ENCODE measurements at places on chromosomes 6 and 20.

DNA sequence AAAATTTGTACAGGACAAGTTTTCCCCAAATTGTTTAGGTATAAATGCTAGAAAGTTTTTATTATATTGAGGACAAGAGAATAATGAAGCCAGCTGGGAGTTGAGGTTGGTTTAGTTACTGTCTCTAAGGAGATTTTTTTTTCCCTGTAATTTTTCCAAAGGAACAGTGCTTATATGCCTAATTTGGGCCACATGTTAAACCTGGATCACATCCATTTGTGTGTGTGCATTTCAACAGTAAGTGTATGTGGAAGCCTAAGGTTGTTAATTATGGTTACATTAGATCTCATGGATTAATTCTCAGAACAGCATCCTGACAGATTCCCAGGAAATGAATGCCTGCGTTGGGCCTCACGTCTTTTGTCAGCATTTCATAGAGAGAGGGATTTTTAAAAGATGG is 4.5 kb downstream of the IGF2R start:
- no peaks in the 10 kb centered on the region for H3K27me3 ChIP-seq
- DNase-seq, result no peak
- H3K4me1 ChIP-seq, result peaks cover 69% of the 10 kb centered on the region
- no peak overlapping the region for H3K4me3 ChIP-seq
- H3K27ac ChIP-seq, result peak overlapping the region; percentile 44
- no peaks in the 10 kb centered on the region for H3K36me3 ChIP-seq

- no peak overlapping the region for H3K4me3 ChIP-seq
- no peak for DNase-seq
- H3K4me1 ChIP-seq, result no peaks in the 10 kb centered on the region
- H3K27me3 ChIP-seq, result no peaks in the 10 kb centered on the region
- H3K36me3 ChIP-seq, result no peaks in the 10 kb centered on the region
- H3K27ac ChIP-seq, result no peak overlapping the region
These were observed 176.6 kb downstream of the MRPL14 start for GRCh38 chr6:43950731-43951062.

GRCh38 chr6:153947808-153948447 is 91.1 kb upstream of the OPRM1 start:
- H3K4me1 ChIP-seq, result no peaks in the 10 kb centered on the region
- no peak overlapping the region for H3K4me3 ChIP-seq
- no peaks in the 10 kb centered on the region for H3K27me3 ChIP-seq
- no peaks in the 10 kb centered on the region for H3K36me3 ChIP-seq

GRCh38 chr20:44170816-44171410 is 16.1 kb downstream of the JPH2 start:
- H3K27me3 ChIP-seq, result peaks cover 4% of the 10 kb centered on the region
- no peak overlapping the region for H3K4me3 ChIP-seq
- H3K27ac ChIP-seq, result no peak overlapping the region
- no peaks in the 10 kb centered on the region for H3K4me1 ChIP-seq
- DNase-seq, result no peak
- no peaks in the 10 kb centered on the region for H3K36me3 ChIP-seq
